Vagina (tissue), 2 donors: ENCODE measurements at places on chromosomes 16 and 17.

DNA sequence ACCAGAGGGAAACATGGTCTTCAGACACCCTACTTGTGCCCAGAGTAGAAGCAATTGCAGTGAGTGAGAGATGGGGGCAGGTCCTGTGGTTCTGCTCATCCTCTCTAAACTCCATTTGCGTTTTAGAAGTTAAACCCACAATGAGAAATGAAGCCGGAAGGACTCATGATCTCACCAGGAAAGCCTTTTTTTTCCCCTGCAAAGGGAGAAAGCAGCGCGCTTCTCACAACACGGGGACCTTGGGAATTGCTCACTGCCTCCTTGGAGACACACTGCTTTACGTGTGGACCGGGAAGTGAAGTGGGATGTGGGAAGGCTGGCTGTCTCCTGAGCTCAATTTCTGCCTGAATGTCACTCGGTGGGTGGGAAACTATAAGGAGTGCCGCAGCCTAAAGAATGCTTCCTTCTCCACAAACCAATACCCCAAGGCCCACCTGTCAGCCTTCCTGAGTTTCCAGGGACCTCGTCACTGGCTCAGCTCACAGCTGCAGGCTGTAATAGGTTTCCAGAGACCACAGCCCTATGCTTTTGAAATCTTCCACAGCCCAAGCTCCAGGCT, 365.4 kb downstream of the XYLT1 start:
- no peak overlapping the region for H3K27ac ChIP-seq
- DNase-seq, result no peak
- H3K36me3 ChIP-seq, result no peaks in the 10 kb centered on the region
- no peak overlapping the region for H3K4me3 ChIP-seq
- no peaks in the 10 kb centered on the region for H3K27me3 ChIP-seq

DNA sequence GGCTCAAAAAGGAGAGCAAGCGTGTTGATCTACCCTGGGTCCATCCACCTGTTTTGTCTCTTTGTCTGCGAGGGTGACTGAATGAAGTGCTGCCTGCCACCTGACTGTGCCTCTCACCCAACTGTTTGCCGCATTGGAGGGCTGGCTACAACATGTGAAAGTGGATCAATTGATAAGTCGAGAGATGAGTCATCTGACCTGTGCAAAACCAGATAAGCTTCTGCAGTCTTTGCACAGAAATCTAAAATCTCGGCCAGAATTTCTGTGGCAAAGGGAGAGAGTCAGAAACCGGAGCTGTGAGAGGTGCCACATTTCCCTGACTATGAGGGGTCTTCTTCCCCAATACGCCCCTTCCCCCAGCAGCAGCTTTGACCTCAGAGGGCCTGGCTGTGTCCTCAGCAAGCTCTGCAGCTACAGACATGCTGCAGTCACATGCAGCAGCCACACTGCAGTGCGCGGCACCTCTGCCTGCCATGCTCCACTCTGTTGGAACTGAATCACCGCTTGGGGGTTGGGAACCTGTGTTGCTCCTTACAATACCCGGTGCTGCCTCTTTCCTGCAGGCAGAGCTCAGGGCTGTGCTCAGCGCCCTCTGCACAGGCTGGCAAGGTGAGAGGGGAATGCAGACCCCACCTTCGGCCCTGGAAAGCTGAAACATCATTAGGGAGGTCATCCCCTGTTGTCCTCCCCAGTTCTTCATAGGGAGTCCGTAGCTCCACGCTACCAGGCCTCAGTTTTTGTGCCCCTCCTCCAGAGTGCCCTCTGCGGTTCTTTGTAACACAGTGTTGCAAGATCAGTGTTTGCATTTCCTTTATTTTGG, 16.2 kb upstream of the HAS3 start:
- H3K36me3 ChIP-seq, result no peaks in the 10 kb centered on the region
- no peaks in the 10 kb centered on the region for H3K27me3 ChIP-seq

GRCh38 chr16:2836646-2837508, 6.8 kb downstream of the ZG16B start:
- no peaks in the 10 kb centered on the region for H3K27me3 ChIP-seq
- no peaks in the 10 kb centered on the region for H3K36me3 ChIP-seq
- H3K27ac ChIP-seq, result no peak overlapping the region
- DNase-seq, result no peak
- H3K4me3 ChIP-seq, result no peak overlapping the region

- no peaks in the 10 kb centered on the region for H3K27me3 ChIP-seq
- H3K36me3 ChIP-seq, result no peaks in the 10 kb centered on the region
- peak overlapping the region; percentile 64 for H3K4me3 ChIP-seq
- peaks cover 4% of the 10 kb centered on the region for H3K4me1 ChIP-seq
These were observed 37.7 kb downstream of the RNF135 start for GRCh38 chr17:31008374-31009041.

- H3K4me3 ChIP-seq, result no peak overlapping the region
- H3K36me3 ChIP-seq, result no peaks in the 10 kb centered on the region
- no peaks in the 10 kb centered on the region for H3K27me3 ChIP-seq
- H3K4me1 ChIP-seq, result no peaks in the 10 kb centered on the region
- no peak for DNase-seq
These were observed 22.2 kb upstream of the PIK3R6 start for GRCh38 chr17:8889458-8890210.

GRCh38 chr17:872855-873254, 90.7 kb downstream of the MRM3 start:
- H3K27ac ChIP-seq, result no peak overlapping the region
- H3K27me3 ChIP-seq, result no peaks in the 10 kb centered on the region
- no peak for DNase-seq
- H3K4me3 ChIP-seq, result no peak overlapping the region
- no peaks in the 10 kb centered on the region for H3K36me3 ChIP-seq

DNA sequence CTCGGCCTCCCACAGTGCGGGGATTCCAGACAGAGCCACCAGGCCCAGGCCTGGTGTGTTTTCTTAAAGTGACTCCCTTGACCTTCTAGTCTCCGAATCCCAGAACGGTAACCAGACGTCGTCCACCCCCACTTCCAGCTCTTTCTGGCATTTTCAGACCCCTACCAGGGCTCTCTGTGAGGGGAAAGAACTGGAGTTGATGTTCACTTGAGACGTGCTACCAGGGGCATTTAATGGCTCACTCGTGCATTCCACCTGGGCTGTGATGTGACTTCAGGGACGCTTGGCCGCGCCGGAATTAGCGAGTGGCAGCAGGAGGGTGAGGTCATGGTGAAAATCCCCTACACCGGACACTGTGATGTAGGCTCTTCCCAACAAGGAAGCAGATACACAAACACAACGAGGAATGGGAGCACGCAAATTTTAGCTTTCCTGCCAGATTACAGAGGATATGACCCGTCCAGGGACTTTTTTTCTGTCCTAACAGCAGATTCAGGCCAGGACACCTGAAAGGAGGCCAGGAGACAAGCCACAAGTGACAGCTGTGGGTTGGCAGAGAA, 1.1 kb upstream of the GNA13 start:
- H3K27ac ChIP-seq, result peak overlapping the region; percentile 99
- DNase-seq, result no peak
- no peaks in the 10 kb centered on the region for H3K27me3 ChIP-seq
- peaks cover 51% of the 10 kb centered on the region for H3K4me1 ChIP-seq
- no peaks in the 10 kb centered on the region for H3K36me3 ChIP-seq
- H3K4me3 ChIP-seq, result peak overlapping the region; percentile 77

GRCh38 chr17:76560036-76560876, 20.4 kb downstream of the PRCD start:
- peaks cover 63% of the 10 kb centered on the region for H3K4me1 ChIP-seq
- H3K4me3 ChIP-seq, result no peak overlapping the region
- no peaks in the 10 kb centered on the region for H3K27me3 ChIP-seq
- no peaks in the 10 kb centered on the region for H3K36me3 ChIP-seq
- no peak for DNase-seq
- H3K27ac ChIP-seq, result peak overlapping the region; percentile 47

DNA sequence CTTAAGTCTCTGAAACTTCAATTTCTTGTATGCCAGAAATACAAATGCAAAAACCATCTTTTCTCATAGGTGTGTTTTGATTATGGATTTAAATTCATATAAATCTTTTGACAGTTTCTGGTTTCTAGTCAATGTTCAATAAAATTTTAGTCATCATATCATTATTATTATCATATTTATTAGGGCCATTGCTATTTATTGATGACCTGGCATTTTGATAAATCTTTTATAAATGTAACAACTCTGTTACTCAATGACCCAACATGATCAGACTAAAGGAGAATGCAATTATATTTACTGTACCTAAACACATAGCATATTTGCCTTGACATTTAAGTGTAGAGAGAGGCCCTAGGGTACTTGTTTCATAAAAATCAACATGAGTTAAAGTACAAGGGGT, 320.8 kb downstream of the CDH8 start:
- H3K4me3 ChIP-seq, result no peak overlapping the region
- H3K4me1 ChIP-seq, result no peaks in the 10 kb centered on the region
- H3K27ac ChIP-seq, result no peak overlapping the region
- DNase-seq, result no peak

DNA sequence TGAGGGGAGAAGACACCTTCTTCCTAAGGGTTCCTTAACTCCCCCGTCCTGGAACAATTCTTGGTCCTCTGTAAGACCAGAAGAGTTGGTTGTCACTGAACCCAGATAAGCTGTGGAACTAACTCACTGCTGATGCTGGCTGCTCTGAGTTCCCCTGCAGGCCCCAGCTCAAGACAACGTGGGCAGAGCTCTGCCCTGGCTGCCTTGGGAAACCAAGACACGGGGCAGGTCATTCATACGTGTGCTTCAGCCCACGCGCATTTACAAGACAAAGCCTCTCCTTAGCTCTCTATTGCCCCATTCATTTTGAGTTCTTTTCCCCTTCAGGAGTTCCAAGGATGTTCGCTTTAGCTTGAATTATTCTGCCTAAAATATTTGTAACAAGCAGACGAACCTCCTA, 3.4 kb upstream of the NAT9 start:
- no peaks in the 10 kb centered on the region for H3K36me3 ChIP-seq
- peaks cover 25% of the 10 kb centered on the region for H3K4me1 ChIP-seq
- no peak overlapping the region for H3K4me3 ChIP-seq
- no peaks in the 10 kb centered on the region for H3K27me3 ChIP-seq

DNA sequence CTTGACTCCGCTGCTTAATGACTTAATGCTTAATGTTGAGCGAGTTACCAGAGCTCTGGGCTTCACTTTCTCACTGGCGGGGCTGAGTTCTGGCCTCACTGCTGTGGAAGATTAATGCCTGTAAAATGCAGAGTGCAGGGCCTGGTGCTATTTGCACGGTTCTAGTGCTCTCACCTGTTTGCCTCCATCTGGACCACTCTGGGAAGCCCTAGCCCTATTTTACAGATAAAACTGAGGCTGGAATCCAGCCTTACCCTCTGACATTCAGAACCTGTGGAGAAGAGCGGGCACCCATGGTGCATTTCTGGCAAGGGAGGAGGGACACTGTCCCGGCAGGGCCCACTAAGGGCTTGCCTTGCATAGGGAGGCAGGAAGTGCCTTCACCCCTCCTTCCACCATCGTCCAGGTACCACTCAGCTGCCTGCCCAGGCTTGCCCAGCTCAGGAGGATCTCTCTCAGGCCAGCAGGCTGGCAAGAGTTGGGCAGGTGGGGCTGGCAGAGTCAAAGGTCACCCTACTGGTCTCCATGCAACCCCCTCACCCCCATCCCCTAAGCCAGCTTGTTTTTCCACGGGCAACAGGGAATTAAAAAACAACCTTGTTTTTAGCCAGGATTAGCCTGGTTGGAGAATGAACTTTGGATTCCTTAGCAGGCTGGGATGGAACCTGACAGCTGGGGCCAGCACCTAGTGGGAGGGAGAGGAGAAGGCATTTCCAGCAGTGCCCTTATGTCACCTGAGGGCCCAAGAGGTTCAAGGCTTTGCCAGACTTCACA, 4.1 kb upstream of the UBALD1 start:
- no peak overlapping the region for H3K4me3 ChIP-seq
- H3K4me1 ChIP-seq, result peaks cover 18% of the 10 kb centered on the region
- no peak for DNase-seq
- no peaks in the 10 kb centered on the region for H3K36me3 ChIP-seq
- H3K27ac ChIP-seq, result no peak overlapping the region

GRCh38 chr16:85511938-85512807, 100.9 kb upstream of the GSE1 start:
- H3K4me3 ChIP-seq, result no peak overlapping the region
- no peaks in the 10 kb centered on the region for H3K36me3 ChIP-seq
- no peaks in the 10 kb centered on the region for H3K27me3 ChIP-seq
- no peak for DNase-seq

DNA sequence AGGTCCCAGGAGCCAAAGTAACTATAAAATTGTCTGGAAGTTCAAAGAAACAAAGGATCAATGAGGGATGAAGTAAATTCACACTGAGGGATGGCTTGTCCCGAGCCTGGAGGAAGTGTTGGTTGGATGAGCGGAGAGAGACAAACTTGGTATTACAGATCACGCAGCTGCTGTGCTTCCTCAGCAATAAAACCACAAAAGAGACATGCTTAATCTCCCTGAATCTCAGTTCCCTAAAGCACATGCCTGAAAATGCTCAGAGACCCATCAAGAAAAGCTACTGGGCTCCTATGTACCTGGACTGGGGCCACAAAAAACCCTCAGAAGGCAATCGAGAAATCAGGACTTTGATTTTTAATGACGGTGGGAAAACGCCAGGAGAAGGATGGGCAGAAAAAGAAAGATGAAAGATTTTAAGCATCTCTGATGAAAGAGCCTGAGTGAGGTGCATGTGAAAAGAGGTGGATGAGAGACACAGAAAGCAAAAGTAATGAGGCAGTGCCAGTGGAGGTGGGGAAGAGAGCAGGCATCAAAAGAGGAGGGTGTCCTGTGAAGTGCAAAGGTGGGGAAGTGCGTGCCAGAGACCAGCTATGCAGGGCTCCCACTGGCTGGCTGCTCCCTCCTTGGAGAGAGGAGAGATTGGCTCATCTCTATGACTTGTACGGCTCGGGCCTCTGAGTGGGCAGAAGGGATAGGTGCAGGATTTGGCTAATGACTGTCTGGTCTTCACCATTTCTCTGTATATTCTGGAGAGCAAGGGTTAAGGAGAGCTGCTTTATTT, 143.7 kb downstream of the ABCC12 start:
- H3K36me3 ChIP-seq, result no peaks in the 10 kb centered on the region
- peak; percentile 49 for DNase-seq
- no peak overlapping the region for H3K27ac ChIP-seq
- H3K4me3 ChIP-seq, result no peak overlapping the region
- H3K27me3 ChIP-seq, result no peaks in the 10 kb centered on the region
